Activated naive CD8-positive, alpha-beta T cell treated with anti-CD3 and anti-CD28 coated beads, Interleukin-2, amount 50 U/mL, for 24 hours (primary cell): ENCODE measurements at places on chromosomes 5 and 9.

- H3K4me3 ChIP-seq: no peak overlapping the region
- H3K36me3 ChIP-seq: no peaks in the 10 kb centered on the region
- H3K4me1 ChIP-seq: peaks cover 4% of the 10 kb centered on the region
- H3K27me3 ChIP-seq: no peaks in the 10 kb centered on the region
These were observed 319.1 kb upstream of the PIK3R1 start for GRCh38 chr5:67896311-67896929.

- H3K27ac ChIP-seq: no peak overlapping the region
- H3K4me1 ChIP-seq: no peaks in the 10 kb centered on the region
These were observed 46.1 kb downstream of the ZNF618 start for GRCh38 chr9:113922160-113922559.

GRCh38 chr9:133420392-133420827 is 1.8 kb upstream of the ADAMTS13 start:
- peak overlapping the region; percentile 70 for H3K27ac ChIP-seq
- H3K27me3 ChIP-seq: no peaks in the 10 kb centered on the region
- DNase-seq: peak; percentile 33

DNA sequence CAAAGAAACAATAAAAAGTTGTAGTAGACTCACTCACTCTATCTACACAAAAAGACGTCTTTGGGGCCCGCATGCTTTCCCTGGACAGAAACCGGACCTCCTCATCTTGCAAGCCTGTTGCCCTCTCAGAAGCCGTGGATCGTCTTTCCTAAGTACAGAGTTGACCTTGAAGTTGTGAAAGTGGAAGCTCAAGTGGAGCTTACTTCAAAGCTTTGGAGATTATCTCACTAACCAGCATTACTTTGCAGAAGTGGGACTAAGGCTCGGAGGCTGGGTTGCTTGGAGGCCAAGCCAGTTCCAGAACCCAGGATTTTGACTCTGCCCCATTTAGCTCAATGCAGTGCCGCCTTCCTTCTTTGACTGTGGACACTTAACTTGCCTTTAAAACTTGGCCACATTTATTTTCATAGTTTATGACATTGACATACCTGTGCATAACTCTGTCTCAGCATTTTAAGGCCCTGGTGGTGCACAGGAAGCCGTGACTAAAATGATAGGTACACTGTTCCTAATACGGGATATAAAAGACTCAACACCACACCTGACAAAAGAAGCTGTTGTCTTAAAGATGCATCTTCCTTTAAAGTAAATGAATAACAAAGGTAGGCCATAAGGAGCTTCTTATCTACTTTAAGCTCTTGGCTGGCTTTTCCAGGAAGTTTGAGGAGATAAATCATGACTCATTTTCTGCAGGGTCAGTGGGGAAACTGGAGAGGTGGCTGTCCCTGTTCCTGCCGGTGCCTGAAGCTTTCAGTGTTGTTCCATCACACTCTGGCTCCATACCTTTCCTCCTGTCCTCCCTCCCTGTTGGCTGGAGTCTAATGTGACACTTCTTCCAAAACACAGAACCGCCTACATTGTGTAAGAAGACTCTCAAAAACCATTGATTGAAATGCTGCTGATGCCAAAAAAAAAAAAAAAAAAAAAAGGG is 10.7 kb downstream of the SLC25A25 start:
- peak overlapping the region; percentile 53 for H3K27ac ChIP-seq
- H3K36me3 ChIP-seq: peaks cover 13% of the 10 kb centered on the region
- no peaks in the 10 kb centered on the region for H3K27me3 ChIP-seq
- no peak overlapping the region for H3K4me3 ChIP-seq
- H3K4me1 ChIP-seq: peaks cover 58% of the 10 kb centered on the region
- no peak for DNase-seq

- peaks cover 13% of the 10 kb centered on the region for H3K27me3 ChIP-seq
- DNase-seq: no peak
- H3K27ac ChIP-seq: no peak overlapping the region
- H3K36me3 ChIP-seq: no peaks in the 10 kb centered on the region
- H3K4me3 ChIP-seq: no peak overlapping the region
These were observed 273.7 kb downstream of the FANCC start for GRCh38 chr9:95043826-95044225.

GRCh38 chr5:176803943-176804498 is 6.3 kb upstream of the UNC5A start:
- peaks cover under 1% of the 10 kb centered on the region for H3K4me1 ChIP-seq
- no peak overlapping the region for H3K27ac ChIP-seq
- H3K4me3 ChIP-seq: no peak overlapping the region
- DNase-seq: no peak

- H3K27ac ChIP-seq: no peak overlapping the region
- H3K4me3 ChIP-seq: no peak overlapping the region
- H3K36me3 ChIP-seq: no peaks in the 10 kb centered on the region
These were observed 38.2 kb downstream of the ZDHHC11B start for GRCh38 chr5:746258-746761.

DNA sequence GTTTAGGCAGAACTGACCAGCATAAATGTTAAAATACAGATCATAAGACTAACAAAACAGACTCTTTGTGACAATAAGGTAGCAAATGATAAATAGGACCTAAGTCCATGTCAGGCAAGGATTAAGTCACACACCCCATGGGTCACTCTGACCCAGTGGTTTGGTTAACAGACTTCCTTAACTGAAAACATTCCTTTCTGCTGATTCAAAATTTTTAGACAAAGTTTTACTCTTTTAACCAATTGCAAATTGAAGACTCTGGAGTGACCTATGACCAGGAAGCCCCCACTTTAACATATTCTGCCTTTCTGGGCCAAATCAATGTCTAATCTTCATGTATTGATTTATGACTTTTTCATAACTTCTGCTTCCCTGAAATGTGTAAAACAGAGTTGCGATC is 4.9 kb upstream of the NXNL2 start:
- no peak for DNase-seq
- H3K27ac ChIP-seq: no peak overlapping the region
- peaks cover 12% of the 10 kb centered on the region for H3K4me1 ChIP-seq
- H3K36me3 ChIP-seq: no peaks in the 10 kb centered on the region
- H3K27me3 ChIP-seq: peaks cover 28% of the 10 kb centered on the region

GRCh38 chr9:112533660-112534059 is 47.0 kb downstream of the KIAA1958 start:
- H3K4me1 ChIP-seq: peaks cover 8% of the 10 kb centered on the region
- no peaks in the 10 kb centered on the region for H3K27me3 ChIP-seq
- H3K4me3 ChIP-seq: no peak overlapping the region
- no peak for DNase-seq
- H3K27ac ChIP-seq: no peak overlapping the region

- H3K4me3 ChIP-seq: no peak overlapping the region
- no peaks in the 10 kb centered on the region for H3K27me3 ChIP-seq
- DNase-seq: no peak
These were observed 69.3 kb downstream of the ISOC1 start for GRCh38 chr5:129163810-129164378.

GRCh38 chr5:50717651-50718050 is 51.2 kb downstream of the PARP8 start:
- H3K4me1 ChIP-seq: peaks cover 85% of the 10 kb centered on the region
- peak overlapping the region; percentile 24 for H3K27ac ChIP-seq
- no peaks in the 10 kb centered on the region for H3K27me3 ChIP-seq
- DNase-seq: no peak

GRCh38 chr9:33166231-33167083 is 679 bp downstream of the B4GALT1 start:
- peaks cover 66% of the 10 kb centered on the region for H3K4me1 ChIP-seq
- H3K27ac ChIP-seq: peak overlapping the region; percentile 89
- no peaks in the 10 kb centered on the region for H3K27me3 ChIP-seq

- no peak for DNase-seq
- no peak overlapping the region for H3K4me3 ChIP-seq
- no peaks in the 10 kb centered on the region for H3K36me3 ChIP-seq
- H3K27me3 ChIP-seq: no peaks in the 10 kb centered on the region
- no peaks in the 10 kb centered on the region for H3K4me1 ChIP-seq
These were observed 496.1 kb downstream of the NFIB start for GRCh38 chr9:13817754-13818278.

DNA sequence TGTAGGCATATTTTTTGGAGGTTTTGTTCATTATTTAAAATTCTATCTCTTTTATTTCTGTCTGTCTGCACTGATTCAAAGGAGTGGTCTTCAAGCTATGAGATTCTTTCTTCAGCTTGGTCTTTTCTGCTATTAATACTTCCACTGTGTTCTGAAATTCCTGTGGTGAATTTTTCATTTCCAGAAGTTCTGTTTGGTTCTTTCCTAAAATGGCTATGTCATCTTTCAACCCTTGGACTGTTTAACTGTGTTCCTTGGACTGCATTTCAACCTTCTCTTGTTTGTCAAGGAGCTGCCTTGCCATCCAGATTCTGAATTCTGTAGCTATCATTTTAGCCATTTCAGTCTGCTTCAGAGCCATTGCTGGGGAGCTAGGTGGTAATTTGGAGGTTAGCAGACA is 76.3 kb downstream of the CERT1 start:
- H3K27ac ChIP-seq: no peak overlapping the region
- H3K4me3 ChIP-seq: no peak overlapping the region
- no peaks in the 10 kb centered on the region for H3K27me3 ChIP-seq

- peak; percentile 44 for DNase-seq
- H3K4me3 ChIP-seq: peak overlapping the region; percentile 3
- peaks cover 44% of the 10 kb centered on the region for H3K27me3 ChIP-seq
- no peaks in the 10 kb centered on the region for H3K36me3 ChIP-seq
These were observed 10.6 kb upstream of the PPP1R26 start for GRCh38 chr9:135468854-135469521.

DNA sequence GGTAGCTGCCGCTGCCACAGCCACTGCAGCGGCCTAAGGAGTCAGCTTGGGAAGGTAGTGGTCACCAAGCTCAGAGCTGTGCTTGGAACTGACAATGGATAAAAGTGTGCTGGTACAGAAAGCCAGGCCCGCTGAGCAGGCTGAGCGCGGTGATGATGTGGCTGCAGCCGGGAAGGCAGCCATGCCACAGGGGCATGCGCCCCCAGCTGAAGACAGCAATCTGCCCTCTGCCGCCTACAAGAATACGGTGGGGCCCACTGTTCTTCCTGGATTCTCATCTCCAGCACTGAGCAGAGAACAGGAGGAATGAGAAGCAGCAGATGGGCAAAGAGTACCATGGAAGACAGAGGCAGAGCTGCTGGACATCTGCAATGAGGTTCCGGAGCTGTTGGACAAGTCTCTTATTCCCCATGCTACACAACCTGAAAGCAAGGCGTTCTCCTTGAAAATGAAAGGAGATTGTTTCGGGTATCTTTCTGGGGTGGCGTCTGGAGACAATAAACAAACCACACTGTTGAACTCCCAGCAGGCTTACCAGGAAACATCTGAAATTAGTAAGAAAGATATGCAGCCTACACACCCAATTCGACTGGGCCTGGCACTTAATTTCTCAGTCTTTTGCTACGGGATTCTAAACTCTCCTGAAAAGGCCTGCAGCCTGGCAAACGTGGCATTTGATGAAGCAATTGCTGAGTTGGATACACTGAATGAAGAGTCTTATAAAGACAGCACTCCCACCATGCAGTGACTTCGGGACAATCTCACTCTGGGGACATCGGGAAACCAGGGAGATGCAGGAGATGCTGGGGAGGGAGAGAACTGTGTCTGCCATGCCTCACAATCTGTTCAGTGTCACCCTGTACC is 22.8 kb upstream of the ANKRD18A start:
- DNase-seq: no peak
- H3K4me1 ChIP-seq: no peaks in the 10 kb centered on the region
- peaks cover 7% of the 10 kb centered on the region for H3K27me3 ChIP-seq
- no peak overlapping the region for H3K27ac ChIP-seq

DNA sequence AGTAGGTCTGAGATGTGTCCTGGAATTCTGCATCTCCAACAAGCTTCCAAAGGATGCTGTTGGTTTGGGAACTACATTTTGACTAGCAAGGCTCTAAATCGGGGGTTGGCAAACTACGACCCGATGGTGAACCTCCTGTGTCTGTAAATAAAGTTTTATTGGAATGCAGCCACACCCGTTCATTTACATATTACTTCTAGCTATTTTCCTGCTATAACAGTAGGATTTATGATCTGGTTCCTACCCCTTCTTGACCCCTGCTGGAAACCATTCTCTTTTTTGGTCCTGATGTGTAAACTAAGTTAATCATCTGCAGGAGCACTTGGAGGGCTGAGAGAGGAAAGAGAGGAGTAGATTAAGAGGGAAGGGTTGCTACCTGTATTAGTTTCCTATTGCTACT is 454.5 kb downstream of the RASEF start:
- DNase-seq: no peak
- H3K27ac ChIP-seq: no peak overlapping the region
- no peaks in the 10 kb centered on the region for H3K4me1 ChIP-seq
- no peaks in the 10 kb centered on the region for H3K36me3 ChIP-seq

DNA sequence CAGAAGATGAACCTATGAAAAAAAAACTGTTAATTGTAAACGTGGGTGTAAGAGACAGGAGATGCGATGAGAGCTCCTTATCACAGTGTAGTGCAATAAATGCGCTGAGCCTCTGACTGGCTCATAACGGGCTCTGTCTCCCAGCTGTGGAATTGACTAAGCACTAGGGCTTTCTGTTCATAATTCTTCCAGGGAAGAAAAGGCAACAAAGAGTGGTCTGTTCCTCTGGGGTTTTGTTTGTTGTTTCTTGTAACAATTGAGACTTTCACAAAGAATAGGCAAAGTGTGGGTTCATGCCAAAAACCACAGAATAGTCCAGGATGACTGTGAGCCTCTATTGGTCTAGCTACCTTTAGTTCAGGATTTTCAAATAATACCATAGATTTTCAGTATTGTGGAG is 39.4 kb downstream of the UBE2QL1 start:
- H3K36me3 ChIP-seq: no peaks in the 10 kb centered on the region
- peaks cover 7% of the 10 kb centered on the region for H3K27me3 ChIP-seq
- peaks cover 5% of the 10 kb centered on the region for H3K4me1 ChIP-seq
- no peak overlapping the region for H3K27ac ChIP-seq
- DNase-seq: no peak
- no peak overlapping the region for H3K4me3 ChIP-seq

DNA sequence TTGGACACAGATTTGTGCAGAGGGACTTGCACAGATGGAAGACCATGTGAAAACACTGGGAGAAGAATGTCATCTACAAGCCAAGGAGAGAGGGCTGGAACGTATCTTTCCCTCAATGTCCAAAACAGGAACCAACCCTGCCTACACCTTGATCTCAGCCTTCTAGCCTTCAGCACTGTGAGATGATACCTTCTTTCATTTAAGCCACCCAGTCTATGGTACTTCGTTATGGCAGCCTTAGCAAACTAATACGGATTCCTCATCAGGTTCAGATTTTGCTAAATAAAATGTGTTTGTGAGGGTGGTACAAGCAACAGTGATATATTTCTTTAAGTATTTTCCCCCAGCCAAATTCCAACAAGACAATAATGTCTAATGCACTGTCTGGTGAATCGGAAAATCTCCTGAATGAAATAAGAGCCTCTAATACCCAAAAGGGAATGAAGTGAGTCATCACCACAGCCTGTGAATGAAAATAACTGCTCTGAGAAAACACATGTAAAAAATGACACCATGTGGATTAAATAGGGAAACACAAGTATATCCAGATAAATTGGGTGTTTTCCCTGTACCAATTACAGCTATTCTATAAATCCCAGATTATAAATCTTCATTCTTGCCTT is 182.8 kb upstream of the TARS1 start:
- H3K27me3 ChIP-seq: no peaks in the 10 kb centered on the region
- no peaks in the 10 kb centered on the region for H3K36me3 ChIP-seq
- no peak overlapping the region for H3K27ac ChIP-seq
